ENCODE measurements at places on chromosomes 13 and 19. TPM values are rescaled to one million over a fixed set of nuclear protein-coding genes. Genes with fewer than 3 reads are reported as not detected.

DNA sequence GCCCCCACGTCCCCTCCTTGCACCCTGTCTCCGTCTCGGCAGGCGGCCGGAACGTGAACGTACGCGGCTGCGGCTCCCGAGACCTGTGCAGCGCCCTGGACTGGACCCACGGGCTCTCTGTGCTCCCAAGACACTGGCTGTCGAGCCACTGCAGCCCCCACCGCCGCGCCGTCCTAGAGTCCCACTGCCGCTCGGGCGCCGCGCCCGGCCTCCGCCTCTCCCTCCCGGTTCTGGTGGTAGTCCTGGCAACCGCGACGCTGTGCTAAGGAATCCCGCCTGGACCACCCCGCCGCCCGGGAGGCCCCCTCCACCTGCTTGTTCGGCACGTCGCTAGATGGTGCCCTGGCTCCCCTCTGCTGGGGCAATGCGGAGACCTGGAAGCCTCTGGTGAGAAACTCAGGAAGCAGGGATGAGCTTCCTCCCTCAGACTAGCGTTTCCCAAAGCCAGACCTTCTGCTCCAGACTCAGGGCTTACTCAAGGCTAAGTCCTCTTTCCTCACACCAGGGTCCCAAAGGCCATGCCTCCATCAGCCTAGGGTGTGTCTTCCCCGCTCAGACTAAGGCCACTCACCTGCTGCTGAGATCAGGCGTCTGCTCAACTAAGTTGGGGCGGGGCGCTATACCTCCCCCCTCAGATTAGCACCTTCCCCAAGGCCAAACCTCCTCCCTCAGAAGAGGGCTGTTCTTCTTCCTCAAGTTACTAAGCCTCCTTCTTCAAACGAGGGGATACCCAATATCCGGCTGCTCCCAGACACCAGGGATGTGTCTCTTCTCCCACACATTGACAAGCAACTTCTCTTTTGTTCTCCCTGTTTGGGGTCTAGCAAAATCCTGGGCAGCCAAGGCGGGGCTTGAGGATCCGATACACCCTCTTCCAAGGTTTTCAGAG lies 16.1 kb upstream of the IRGC start:
- H3K36me3 ChIP-seq = peaks cover 9% of the 10 kb centered on the region
- H3K4me3 ChIP-seq = peak overlapping the region; percentile 78
- H3K27me3 ChIP-seq = peaks cover 29% of the 10 kb centered on the region
- DNase-seq = no peak

- H3K4me3 ChIP-seq = peak overlapping the region; percentile 95
- no peaks in the 10 kb centered on the region for H3K27me3 ChIP-seq
- H3K27ac ChIP-seq = peak overlapping the region; percentile 99
- H3K36me3 ChIP-seq = no peaks in the 10 kb centered on the region
- H3K4me1 ChIP-seq = peaks cover 28% of the 10 kb centered on the region
Measured at GRCh38 chr19:16111909-16112752, 442 bp downstream of the RAB8A start.

GRCh38 chr13:101398191-101398590 lies 18.1 kb downstream of the NALCN start:
- no peak for DNase-seq
- H3K4me1 ChIP-seq = no peaks in the 10 kb centered on the region
- no peaks in the 10 kb centered on the region for H3K36me3 ChIP-seq

GRCh38 chr13:62292714-62293480 lies 877.2 kb upstream of the PCDH20 start:
- H3K27me3 ChIP-seq = no peaks in the 10 kb centered on the region
- no peaks in the 10 kb centered on the region for H3K36me3 ChIP-seq
- H3K27ac ChIP-seq = no peak overlapping the region
- no peaks in the 10 kb centered on the region for H3K4me1 ChIP-seq
- no peak for DNase-seq

DNA sequence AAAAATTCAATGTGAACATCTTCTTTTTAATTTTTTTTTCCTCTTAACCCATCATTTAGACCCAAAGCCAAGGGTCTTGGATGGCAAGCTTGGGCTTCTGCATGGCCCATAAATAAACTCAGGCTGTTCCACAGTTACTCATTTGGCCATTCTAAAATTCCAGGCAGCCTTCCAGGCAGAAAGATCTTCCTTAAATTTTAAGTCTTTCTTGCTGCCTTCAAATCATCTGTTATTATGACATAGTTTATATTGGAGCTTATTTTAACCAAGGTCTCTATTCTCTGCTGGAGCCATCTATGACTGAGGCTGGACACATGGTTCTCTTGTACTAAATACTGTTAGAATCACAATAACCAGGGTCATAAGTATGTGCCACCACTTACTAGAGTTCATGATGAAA lies 317.3 kb upstream of the MAB21L1 start:
- no peaks in the 10 kb centered on the region for H3K4me1 ChIP-seq
- no peak for DNase-seq
- no peak overlapping the region for H3K27ac ChIP-seq
- H3K36me3 ChIP-seq = no peaks in the 10 kb centered on the region
- H3K27me3 ChIP-seq = no peaks in the 10 kb centered on the region

The KCNN1 gene
- not detected for polyA plus RNA-seq

The MCEMP1 gene
- not detected for polyA plus RNA-seq

The CEACAM4 gene
- polyA plus RNA-seq = not detected

Measured in naive B cell (primary cell).